ENCODE measurements at places on chromosomes 1 and 21.

DNA sequence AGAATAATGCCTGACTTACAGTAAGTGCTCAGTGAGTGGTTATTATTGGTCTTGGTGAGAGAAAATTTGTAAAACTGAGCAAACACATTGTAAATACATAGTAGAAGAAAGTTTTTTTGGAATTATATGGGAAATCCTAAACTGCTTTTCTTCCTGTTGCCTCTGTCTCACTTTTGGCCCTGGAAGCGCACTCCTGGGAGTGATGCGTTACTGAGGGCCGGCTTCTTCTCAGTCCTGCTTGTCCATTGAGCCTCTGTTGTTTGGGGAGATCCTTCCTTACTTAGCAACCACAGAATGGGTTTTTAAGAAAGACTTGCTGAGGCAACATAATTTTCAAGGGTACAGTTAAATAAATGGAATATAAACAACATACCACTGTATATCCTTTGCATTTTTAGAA lies 166.0 kb downstream of the EDEM3 start:
- no peak for DNase-seq

GRCh38 chr1:247104965-247105364 lies 809 bp upstream of the ZNF669 start:
- DNase-seq: no peak

- no peak for DNase-seq
Observed at GRCh38 chr1:41487126-41488039, 2.9 kb upstream of the EDN2 start.

GRCh38 chr1:68223687-68224086 lies 8.6 kb downstream of the WLS start:
- DNase-seq: no peak

- DNase-seq: no peak
Observed at GRCh38 chr21:42214921-42215320, 4.0 kb upstream of the ABCG1 start.

- no peak for DNase-seq
Observed at GRCh38 chr1:201888282-201889089, at the start of gene SHISA4. Gene SHISA4, plus strand, starts transcription at chr1:201888898. Its CDS starts 97 bp downstream, at chr1:201888995.

DNA sequence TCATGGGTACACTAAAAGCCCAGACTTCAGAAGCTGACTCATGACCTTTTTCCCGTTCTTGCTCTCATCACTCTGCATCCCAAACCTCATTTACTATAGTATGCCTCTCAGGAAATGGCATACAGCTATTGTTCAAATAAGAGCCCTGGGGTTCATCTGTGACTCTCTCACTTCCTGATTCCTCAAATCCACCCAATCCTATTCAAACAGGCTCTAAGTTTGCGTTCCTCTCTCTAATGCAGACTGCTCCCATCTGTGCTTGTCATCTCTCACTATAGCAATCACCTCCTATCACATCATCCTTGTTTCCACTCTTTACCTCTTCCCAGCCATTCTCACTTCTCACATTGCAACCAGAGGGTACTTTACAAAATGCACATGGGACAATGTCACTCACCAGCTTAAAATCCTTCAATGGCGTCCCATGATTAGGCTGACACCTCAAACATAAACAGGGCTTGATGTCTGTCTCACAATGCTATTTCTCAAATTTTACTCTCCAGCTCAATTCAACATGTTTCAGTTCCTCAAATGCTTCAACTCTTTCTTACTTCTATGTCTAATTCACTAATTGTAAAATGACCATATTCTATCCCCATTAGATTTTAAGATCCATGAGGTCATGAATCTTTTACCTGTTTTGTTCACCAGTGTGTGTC lies 408.4 kb downstream of the NTNG1 start:
- no peak for DNase-seq

- no peak for DNase-seq
Observed at GRCh38 chr1:43273708-43274107, 3.9 kb downstream of the TMEM125 start.

DNA sequence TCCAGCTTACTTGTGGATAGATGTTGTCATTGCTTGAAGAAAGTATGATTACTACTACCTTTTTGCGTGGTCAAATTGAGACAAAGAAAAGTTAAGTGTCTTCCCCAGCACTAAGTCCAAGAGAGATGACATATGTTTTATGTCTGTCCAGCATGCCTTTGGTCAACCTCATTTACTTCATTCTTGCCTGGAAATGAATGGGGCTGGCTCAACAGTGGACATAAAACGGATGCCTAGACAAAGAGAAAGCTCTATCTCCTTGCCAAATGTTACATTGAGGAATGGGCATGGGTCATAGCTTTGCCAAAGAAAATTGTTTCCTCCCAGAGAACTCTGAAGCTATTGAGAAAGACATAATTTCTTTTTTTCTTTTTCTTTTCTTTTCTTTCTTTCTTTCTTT lies 82.4 kb upstream of the PLPPR4 start:
- DNase-seq: no peak

GRCh38 chr1:63322114-63322943 lies at the start of gene FOXD3:
Gene FOXD3, plus strand, starts transcription at chr1:63322567. Its CDS starts 492 bp downstream, at chr1:63323059.
- no peak for DNase-seq

- DNase-seq: no peak
Observed at GRCh38 chr1:24957016-24957807, 27.1 kb upstream of the RUNX3 start.

- DNase-seq: no peak
Observed at GRCh38 chr1:28343405-28343804, 14.6 kb downstream of the MED18 start.

DNA sequence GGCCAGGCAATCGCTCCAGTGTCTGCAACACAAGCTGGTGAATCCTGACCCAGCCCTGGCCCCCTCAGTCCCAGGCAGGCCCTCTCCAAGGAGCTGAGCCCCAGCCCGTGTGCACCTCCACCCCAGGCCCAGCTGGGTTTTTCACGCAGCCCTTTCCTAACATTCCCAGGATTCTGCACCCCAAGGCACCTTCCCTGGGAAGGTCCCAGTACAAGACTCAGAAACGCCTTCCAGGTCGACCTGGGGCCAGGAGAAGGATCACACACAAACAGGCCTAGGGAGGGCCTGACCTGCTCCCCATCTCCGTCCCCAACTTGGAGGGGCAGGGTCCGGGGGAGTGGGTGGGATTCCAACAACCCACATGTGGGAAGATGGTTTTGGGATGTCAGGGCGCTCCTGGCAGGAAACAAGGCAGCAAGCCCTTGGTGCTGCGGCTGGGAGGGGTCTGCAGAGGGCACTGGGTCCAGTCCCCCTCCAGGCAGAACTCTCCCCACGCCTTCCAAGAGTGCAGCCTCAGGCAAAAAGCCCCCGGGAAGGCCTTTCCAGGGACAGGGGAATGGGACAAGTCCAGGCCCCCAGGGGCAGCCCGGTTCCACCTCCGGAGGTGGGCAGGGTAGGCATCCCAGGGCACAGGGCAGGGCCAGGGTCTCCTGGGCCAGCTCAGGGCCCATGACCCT lies 58.3 kb downstream of the KCNAB2 start:
- DNase-seq: no peak

GRCh38 chr1:52551507-52552235 lies 1.2 kb downstream of the TUT4 start:
- no peak for DNase-seq

DNA sequence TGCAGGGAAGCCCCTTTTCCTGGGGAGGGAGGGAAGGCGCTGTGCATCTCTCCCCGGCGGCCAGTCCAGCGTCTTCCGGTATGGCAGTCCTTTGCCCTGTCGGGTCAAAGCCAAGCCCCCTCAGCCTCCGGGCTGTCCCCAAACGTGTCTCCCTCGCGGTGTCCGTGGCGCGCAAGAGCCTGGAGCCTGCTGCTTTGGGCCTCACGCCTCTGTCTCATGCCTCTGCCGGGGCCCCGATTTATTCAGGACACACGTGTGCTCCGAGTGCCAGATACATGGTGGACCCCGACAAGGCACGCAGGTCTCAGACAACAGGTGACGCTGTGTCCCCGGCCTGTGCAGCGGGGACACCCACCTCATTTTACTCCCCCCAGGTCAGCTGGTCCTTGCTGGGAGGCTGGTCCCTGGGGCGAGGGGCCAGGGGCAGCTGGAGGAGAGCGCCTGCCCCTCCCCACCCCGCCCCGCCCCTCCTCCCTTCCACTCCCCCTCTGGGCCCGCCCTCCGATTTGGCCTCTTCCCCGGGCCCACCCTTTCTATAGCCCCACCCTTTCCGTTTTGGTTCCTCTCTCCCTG lies 176.7 kb downstream of the CAMTA1 start:
- no peak for DNase-seq

DNA sequence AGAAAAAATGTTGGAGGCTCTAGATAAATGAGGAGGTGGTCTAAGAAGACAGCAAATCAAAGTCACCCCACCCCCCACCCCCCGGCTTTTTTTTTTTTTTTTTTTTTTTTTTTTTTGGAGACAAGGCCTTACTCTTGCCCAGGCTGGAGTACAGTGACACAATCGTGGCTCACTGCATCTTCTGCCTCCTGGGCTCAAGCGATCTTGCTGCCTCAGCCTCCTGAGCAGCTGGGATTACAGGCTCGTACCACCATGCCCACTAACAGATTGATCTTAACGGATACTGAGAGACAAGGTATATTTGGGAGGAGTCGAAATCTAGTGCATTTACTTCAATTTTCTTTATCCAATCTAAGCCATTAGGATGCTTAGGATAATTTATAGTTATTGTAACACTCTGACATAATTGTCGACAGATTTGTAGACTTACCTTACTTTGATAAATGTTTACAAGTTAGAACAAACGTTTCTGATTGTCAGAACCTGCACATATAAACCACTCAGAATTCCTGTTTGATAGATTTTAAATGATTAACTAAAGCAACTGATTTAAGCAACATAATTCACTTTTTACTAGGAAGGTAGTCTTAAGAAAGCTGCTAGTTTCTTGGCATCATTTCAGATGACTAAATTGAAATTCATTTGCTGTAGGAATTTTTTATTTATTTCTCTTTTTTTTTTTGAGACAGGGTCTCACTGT lies 33.7 kb upstream of the NBL1 start:
- no peak for DNase-seq

DNA sequence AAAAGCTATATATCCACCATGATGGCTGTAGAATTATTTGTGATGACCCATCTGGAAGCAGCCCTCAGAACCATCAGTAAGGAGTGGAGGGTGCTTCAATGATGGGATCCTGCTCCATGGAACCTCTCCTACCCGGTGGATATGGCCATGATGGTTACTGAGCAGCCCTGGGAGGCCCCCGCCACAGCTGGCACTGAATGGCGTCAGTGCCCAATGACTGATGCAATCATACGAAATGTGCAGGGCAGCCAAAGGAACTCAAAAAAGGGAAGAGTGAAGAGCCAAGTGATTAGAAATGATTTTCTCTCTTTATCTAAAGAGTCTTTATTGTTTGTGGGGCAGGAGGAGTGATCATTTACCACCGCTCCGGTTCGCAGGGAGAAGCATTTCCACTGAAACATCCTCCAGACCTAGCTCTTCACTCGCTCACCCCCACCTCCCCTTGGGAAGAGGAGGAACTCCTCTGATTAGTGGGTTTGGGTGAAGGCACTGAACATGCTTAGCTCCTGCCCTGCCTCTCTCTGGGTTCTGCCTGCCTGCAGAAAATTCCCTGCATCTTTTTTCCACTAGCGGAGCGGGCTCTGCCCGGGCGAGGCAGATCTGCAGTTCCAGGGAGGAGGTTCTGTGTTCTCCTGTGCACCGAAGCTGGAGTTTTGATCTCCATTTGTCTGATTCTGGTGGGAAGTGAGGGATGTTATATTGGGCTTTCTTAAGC lies 260.3 kb downstream of the GRIK3 start:
- DNase-seq: no peak

DNA sequence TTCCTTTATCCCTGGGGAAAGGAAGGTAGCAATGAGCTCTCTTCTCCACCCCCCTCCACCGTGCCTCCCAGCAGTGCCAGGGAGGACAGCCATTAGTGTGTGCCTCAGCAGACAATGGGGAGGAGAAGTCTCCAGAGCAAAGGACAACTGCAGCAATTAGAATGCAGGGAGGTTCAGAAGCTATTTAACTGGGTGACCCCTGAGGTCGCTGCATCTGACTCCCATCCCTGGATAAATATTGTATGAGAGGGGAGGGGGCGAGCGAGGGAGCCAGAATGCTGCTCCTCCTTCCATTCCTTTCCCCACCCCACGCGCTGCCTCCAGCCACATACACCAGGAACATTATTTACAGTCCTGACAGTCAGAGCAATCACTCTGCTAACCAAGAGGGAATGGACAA lies 59.0 kb downstream of the ERI3 start:
- DNase-seq: no peak

DNA sequence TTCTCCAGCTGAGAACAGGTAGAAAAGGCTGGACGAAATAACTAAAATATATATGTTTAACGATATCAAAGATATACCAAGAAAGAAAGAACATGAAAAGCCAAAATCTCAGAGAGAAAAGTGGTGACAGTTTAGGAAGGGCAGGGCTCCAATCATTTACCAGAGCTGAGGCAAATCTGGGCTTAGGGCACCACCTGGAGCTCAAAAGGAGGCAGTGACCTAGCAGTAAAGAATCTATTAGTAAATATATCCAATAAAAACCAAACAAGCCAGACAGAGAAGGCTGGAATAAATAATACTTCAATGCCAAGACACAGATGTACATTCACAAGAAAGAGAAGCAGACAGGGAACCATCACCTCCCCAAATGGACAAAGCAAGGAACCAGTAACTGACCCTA lies 43.5 kb downstream of the CHIA start:
- peak; percentile 23 for DNase-seq

GRCh38 chr21:40160911-40161310 lies 293.7 kb downstream of the PCP4 start:
- no peak for DNase-seq
